ENCODE measurements at places on chromosomes 5 and 9.

GRCh38 chr5:158807946-158808345 is 291.8 kb downstream of the EBF1 start:
- no peak for ATAC-seq

- ATAC-seq, result peak; percentile 31
These were observed 7.7 kb upstream of the SRFBP1 start for GRCh38 chr5:121954086-121954485.

DNA sequence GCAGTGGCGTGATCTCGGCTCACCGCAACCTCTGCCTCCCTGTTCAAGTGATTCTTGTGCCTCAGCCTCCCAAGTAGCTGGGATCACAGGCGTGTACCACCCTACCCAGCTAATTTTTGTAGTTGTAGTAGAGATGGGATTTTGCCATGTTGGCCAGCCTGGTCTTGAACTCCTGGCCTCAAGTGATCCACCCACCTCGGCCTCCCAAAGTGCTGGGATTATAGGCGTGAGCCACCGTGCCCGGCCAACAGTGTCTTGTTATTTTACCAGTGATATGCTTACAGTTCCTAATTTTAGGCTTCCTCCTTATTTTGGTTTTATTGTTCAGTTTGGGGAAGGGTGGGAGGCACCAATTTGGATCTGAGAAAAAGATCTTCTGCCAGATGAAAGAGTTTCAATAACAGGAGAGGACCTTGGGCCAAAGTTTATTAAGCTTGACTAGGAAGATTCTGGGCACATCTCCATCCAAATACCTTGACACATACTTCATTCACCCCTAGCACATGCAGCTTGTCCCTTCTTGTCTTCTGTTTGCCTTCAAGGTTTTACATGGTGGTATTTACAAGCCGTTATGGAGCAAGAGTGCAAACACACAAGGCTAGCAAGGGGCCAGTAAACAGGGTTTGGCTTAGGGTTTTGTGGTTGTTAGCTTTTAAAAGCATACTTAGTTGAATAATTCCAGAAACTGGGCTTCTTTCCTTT is 168.1 kb upstream of the DMRT1 start:
- ATAC-seq, result no peak

DNA sequence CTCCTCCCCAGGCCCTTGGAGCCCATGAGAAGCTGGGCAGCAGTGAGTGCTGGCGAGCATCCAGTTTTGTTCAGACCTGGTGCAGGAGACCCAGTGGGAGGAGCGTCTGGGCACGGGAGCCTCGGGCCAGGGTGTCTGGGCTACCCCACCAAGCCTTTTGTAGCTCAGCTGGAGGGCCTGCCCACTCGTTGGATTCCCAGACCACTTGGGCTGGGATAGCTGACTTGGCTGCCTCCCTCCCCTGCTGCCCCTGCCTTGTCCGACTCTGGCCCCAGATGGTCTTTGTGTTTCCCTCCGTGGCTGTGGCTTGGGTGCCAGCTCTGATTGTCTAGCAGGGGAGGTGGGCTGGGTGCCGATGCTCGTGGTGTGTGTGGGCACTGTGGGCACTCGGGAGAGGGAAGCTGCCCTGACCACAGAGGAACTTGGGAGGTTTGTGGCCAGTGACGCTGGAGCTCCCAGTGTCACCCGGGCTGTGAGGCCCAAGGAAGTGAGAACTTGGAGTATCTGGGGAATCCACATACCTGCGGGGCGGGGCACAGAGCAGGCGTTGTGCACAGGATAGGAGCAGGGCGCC is 47.3 kb downstream of the WNK2 start:
- no peak for ATAC-seq

DNA sequence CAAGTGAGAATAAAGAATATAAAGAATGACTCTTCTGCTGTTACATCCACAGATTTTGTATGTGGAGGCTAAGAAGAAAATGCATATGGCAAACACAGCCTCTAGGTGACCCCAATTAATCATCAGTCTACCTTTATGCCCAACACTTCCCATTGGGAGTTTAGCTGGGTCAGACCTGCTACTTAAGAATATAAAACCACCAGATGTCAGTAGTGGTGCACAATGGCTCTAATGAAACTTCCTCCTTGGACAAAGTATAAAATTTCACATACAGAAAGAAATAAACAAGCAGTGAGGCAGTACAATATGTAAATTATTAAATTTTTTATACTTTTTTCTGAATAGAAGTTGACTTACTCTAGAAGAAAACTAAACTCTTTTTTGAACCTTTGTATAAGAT is 539.9 kb downstream of the BRINP1 start:
- ATAC-seq, result no peak

DNA sequence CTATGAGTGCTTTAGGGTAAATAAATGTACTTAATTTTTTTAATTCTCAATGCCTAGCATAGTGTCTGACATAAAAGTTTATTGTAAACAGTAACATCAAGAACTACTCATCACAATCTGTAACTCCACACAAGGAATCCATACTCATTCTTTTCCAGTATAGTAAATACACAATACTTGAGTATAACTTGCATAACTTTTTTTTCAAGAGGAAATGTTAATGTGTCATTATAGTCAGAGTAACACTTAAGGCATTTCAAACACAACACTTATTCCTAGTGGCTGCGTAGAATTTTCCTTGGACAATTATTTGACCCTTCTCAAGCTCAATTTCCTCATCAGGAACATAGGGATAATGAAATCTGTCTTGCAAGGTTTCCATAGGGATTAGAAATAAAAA is 584.3 kb downstream of the CAAP1 start:
- no peak for ATAC-seq

- no peak for ATAC-seq
These were observed 49.9 kb upstream of the C5orf46 start for GRCh38 chr5:147956064-147956841.

DNA sequence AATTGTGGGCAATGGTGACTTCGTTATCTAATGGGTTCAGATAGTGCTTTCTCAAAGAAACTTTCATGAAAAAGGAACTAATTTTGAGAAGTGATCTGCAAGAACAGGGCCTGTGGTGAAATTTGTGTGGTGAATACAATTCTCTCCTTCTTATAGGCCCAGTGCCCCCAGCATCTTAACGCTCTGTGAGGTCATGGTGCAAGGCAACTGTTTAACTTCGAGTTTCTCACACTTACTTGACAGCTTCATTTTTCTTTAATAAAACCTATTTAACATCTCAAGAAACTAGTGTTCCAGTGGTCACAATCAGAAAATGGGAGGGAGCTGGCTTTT is 69.2 kb downstream of the FAM114A2 start:
- ATAC-seq, result peak; percentile 12

GRCh38 chr9:133113163-133113948 is 7.7 kb downstream of the RALGDS start:
- no peak for ATAC-seq

GRCh38 chr5:149271195-149271715 is 404 bp upstream of the AFAP1L1 start:
- ATAC-seq, result peak; percentile 8

DNA sequence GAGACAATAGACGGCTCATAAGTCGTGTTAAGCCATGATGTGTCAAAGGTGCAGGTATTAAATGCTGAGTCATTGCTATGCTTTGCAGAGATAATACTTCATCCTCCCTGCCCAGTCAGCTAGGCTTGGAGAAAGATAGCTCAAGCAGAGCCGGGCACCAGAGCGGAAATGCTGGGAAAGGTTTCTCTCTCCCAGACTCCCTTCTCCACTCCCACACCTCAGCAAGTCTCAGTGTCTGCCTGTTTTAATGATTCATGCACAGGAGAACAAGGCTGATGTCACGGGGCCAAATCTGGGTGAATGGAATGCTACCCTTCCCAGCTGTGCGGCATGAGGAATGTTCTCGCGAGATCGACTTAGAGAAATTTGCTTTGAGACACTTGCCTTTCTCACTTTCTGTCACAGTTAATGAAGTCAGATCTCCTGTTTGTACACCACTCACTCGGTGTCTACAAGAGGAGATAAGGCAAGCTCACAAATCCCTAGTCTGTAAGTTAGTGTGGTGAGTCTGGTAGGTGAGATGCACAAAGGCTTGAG is 204.4 kb downstream of the EFNA5 start:
- no peak for ATAC-seq

DNA sequence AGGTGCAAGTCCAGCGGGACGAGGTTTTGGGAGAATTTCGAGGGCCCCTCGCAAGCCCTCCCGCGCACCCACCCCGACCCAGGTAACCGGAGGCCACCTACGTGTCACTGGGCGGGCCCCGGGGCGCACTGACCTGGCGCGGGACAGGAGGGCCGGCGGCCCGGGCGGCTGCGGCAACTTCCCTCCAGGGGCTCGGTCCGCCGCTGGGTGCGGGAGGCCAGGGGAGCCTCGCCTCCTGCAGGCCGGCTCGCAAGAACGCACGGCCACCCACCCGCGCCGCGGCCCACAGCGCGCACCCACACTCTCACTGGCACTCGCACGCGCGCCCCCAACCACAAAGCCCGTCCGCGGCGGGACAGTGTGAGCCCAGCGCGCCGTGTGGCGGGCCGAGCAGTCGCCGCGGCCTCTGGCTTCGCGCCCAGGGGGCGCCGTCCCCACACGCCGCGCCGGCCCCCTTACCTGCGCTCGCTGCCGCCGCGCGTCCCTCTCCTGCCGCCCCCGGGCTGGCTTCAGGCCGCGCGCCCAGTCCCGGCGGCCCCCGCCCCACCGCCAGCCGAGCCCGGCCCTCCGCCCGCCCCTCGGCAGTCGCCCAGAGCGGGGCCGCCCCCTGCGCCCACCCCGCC is 451 bp downstream of the LPAR1 start:
- peak; percentile 32 for ATAC-seq

DNA sequence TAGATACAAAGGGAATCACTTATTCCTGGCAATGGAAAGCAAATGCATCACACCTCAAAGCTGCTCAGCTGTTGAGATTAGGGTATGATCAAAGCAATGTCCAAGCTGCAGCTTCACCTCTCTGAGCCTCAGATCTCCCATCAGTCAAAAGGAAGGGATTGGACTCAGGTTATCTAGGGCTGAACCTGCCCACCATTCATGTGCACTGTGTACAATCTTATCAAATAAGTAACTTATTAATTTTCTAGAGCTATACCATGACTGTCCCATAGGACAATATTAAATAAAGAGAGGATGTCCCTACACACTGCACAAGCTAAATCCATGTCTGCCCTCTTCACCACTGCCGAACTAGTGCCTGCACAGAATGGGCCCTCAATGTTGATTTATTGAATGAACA is 127.0 kb downstream of the HSD17B3 start:
- no peak for ATAC-seq

GRCh38 chr9:135228345-135228982 is 141.0 kb downstream of the OLFM1 start:
- ATAC-seq, result no peak

DNA sequence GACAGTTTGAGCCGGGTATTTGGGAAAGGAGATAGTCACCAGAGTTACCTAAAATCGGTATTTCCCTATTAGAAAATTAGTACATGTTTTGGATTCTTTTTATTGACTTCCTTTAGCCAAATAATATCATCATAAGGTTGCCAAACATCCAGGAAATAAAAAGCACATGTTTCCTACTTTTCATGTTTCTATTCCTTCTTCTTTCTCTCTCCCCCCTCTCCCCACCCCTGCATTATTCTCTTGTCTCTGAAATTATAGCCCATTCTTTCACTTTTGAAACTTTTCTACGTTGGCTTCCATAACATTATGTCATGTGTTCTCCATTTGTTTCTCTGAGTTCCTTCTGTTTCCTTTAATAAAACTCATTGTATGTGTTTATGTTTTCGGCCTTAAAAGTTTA is 161.9 kb downstream of the ALDH1A1 start:
- ATAC-seq, result no peak

All from stimulated activated memory B cell treated with anti-CD40 and anti-IgM and Interleukin-4, amounts not matched to agents 10 μg/mL and 1 μg/mL and 100 μg/mL, for 72 hours (primary cell).